ENCODE measurements at places on chromosomes 4 and X.

DNA sequence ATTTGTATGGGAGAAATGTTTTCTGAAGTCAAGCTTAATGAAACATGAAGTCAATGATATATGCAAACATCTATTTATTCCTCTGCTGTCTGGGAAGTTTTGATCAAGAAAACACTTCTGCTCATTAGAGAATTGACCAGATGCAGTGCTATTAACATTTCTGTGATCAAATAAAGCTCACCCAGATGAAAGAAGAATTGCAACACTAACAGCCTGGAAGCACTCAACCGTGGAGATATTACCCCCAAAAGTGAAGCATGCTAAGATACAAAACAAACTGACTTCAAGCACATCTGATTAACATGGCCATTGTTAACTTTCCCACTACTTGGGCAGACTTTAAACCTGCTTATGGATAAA lies 73.7 kb upstream of the GUCY1A1 start:
- DNase-seq, result no peak

DNA sequence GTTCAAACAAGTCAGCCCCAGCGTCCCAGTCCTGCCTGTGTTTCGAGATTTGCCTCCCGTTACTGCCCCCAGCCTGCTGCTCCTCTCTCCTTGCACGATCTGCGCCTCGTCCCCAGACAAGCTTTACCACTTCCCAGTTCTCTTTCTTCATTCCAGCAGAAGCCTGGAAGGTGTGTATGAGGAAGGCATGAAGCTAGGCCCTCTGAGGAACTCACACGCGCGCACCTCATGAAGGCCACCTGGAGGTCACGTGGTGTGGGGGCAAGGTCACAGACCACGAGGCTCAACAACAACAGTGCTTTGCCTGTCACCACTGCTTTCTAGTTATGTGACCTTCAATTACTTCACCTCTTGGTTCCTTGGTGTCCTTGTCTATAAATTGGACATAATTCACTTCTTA lies 181.0 kb downstream of the PALLD start:
- DNase-seq, result no peak

GRCh38 chrX:372856-373640 lies 13.7 kb downstream of the PPP2R3B start:
- no peak for DNase-seq

- peak; percentile 5 for DNase-seq
Observed at GRCh38 chr4:28490669-28491068, 1630.0 kb downstream of the STIM2 start.

GRCh38 chr4:1554246-1554875 lies 129.8 kb downstream of the FAM53A start:
- no peak for DNase-seq

DNA sequence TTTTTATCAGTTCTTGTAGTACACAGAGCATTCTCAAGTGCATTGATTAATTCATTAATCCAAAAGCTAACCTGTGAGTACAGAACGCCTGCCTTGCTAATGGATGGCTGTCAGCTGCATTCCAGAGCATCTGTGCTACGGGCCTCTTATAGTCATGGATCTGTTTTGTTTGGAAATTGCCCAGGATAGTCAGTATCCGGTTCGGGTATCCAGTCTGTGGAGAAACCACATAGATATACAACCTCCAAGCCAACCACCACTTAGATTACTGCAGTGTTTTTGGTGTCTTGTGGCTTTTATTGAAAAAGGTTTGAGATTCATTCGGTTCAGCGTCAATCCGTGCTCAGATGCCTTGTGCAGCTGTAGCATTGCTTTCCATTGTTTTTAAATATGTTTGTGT lies 4.0 kb downstream of the LAP3 start:
- DNase-seq, result no peak

- DNase-seq, result peak; percentile 30
Observed at GRCh38 chr4:153249199-153250041, 45.2 kb downstream of the TRIM2 start.

- DNase-seq, result no peak
Observed at GRCh38 chr4:6573551-6573950, 1.4 kb upstream of the MAN2B2 start.

DNA sequence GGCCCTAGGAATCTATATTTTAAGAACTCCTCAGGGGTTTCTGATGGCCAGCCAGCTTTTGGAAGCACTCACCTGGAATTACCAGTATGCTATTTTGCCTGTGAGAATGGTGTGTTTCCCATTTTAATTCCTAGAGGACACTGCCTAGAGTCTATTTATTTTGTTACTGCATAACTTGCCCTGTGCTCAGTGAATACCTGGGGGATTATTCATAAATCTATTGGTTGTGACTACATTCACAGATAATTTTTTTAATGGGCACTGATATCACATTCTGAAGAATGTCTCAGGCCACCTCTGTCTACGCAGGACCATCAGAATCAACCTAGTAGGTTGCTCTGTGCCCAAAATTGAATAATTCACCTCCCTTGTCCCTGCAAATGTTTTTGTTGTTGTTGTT lies 6.7 kb downstream of the ARL13A start:
- DNase-seq, result peak; percentile 1

DNA sequence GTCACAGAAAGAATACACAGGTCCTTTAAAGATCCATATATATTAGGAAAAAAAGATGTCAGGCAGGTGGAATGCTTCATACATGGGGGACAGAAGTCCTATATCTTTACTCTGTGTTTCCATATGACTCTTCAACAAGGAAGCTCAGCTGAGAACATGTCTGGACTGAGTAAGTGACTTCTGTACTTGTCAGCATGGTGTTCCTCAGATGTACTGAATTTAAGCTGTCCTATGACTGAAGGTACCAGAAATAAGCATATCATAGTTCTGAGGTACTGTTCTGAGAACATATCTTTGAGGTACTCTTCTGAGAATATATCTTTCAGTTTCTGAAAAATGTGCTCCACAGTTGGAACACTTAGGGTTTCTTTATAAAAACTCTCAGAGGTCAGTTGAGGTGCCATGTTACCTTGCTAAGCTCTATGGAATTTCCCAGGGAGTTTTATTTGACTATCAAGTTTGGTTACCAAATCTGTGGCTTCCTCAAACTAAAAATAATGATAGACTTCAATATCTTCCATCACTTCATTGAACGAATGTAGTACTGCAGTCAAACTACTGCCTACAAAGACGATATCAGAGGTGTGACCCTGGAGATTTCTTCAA lies 597.2 kb upstream of the GNPDA2 start:
- no peak for DNase-seq

DNA sequence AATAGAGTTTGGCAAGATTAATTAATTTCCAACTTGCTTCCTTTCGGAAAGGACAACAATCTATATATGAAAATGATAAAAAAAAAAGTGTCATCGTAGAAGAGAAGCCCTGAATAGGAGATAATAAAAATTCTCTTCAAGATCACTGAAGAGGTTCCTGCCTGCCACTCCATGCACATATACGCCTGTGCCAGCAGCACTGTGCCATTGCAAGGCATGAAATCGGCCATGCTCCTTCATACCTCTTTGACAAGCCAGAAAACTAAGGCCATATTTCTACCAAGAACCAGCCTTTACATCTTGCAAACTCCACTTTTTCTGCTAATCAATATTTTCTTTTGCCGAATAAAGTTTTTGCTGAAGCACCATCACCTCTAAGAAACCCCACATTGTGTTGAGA lies 365.5 kb downstream of the CXXC4 start:
- DNase-seq, result no peak

DNA sequence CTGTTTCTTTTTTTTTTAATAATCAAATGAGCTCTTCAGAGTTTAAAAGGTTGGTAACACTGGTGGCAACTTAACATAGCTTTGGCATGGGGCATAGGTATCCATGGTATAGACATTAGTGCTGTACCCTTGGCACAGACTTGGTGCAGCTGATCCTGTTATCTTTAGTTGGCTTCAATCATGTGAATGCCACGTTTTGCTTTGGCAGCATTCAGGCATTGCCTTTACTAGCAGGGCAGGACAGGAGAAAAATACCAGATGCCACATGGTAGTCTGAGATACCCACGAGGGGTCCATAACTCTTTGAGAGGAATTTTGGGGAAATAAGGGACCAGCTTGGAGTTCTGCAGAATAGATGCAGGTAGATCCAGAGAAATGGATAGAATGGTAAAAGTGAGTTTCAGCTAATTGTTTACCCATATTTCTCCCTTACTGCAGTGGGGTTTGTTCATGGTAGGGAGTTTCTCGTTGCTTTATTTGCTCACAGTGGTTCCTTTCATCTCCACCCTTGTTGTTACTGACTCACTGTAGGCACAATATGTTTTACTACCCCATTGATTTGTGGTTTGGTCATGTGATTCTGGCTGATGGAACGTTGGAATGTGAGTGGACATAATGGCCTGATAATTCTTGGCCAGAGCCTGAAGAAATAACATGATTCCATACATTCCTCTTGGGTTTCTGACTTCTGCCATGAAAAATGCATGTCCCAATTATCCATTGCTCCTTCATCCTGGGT lies 342.7 kb downstream of the GLUD2 start:
- DNase-seq, result no peak

DNA sequence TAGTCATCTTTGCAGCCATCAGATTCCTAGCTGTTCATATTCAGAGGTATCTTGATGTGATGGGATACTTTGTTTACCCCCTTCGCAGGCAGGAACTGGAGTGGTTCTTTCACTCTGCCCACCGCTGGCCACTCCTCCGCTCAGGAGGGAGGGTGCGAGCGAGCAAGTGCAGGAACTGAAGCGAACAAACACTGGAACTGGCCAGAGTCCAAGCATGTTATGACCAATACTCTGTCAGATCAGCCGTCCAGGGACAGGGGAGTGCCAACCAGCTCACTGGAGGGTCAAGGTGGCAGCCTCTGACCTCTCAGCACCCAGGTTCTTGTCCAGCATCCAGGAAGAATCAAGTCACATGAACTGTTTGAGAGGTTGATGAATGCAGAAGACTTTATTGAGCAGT lies 18.0 kb upstream of the MANBA start:
- no peak for DNase-seq

DNA sequence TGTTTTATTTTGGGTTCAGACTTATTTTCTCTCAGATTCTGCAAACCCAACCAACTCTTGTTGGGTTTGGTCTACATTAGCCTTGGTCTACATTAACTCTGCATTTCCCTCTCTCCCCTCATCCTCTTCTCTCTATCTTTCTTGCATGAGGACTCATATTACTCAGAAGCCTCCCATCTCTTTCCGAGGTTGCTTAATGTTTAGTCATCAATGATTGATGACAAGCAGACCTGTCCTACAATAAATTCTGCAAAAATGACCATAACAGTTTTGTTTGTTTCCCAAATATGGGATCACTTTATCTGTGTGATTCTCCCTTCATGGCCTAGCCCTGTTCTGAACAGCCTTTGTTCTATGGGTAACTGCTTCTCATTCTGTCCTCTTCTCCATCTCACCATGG lies 75.2 kb downstream of the GABRB1 start:
- DNase-seq, result peak; percentile 70

GRCh38 chr4:86927843-86928395 lies 6.9 kb upstream of the AFF1 start:
- peak; percentile 87 for DNase-seq

GRCh38 chr4:87584222-87584908 lies 24.0 kb upstream of the DSPP start:
- no peak for DNase-seq

- DNase-seq, result no peak
Observed at GRCh38 chrX:55118574-55118973, 29.8 kb downstream of the PAGE2 start.

- no peak for DNase-seq
Observed at GRCh38 chr4:65880594-65880993, 210.3 kb upstream of the EPHA5 start.

- DNase-seq, result no peak
Observed at GRCh38 chr4:77349796-77350195, 192.8 kb downstream of the CCNG2 start.

GRCh38 chr4:7213807-7214206 lies 21.5 kb downstream of the SORCS2 start:
- no peak for DNase-seq

DNA sequence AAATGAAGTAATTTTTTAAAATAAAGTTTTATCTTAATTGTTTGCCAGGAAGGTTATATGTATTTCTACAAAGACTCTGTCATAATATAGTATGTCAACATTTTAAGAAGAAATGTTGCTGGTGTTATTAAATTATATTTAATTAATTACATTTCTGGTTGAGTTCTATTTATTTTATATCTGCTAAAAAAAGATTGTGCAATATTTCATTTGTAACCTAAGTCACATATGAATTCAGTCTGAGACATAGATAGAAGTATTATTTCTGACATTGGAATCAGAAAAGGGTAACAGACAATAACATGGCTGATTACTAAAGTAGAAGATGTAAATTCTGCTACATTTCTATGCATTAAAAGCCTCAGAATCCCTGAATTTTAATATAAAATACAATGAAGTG lies 1985.1 kb downstream of the C4orf33 start:
- no peak for DNase-seq

DNA sequence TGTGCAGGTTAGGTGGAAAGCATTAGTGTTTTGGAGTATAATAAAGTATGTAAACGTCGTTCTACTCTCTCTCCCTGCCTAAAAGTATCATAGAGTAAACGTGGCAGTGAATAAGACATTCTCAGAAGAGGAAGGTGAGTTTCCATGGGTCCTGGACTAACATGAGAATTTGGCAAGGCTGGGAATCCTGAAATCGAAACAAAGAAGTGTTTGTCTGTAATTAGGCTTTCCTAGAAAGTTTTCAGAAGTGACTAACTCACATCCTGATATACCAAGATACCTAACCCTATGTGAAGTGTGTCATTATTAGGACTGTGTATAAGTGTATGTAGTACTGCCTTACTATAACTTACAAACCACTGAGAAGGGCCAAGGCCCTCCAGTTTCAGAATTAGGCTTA lies 50.7 kb upstream of the MAOA start:
- no peak for DNase-seq

GRCh38 chrX:108068121-108068520 lies 23.2 kb downstream of the PSMD10 start:
- DNase-seq, result no peak

DNA sequence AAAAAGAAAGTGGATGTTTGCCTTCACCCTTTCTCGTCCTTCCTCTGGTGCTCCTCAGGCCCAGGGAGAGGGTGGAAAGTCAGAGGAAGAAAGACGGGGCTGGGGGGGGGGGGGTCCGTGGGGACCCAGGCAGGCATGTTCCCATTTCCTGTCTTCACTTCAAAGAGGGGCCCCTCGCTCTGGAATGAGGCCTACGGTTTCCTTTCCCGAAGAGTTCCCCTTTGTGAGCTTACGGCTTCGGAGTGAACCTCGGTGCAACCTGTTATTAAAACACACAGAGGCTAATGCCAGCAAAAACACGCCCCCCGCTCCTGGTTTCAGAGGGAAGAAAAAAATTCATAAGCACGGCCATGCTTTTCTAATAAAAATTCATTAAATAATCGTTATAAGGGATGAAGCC lies 40.1 kb downstream of the SHOX start:
- no peak for DNase-seq

DNA sequence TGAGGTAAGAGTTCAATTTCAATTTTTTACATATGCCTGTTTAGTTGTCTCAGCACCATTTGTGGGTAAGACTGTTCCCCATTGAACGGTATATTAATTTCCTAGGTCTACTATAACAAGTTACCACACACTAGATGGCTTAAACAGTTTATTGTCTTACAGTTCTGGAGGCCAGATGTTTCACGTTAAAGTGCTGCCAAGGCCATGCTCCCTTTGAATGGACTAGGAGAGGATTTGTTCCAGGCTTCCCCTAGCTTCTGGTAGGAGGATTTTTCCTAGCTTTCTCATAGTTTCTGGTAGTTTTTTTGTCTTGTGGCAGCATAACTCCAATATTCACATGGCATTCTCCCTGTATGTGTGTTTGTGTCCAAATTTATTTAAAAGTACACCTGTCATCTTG lies 149.3 kb upstream of the CYSLTR1 start:
- DNase-seq, result no peak

- DNase-seq, result no peak
Observed at GRCh38 chrX:50677789-50678188, 136.2 kb downstream of the SHROOM4 start.
